ENCODE measurements at places on chromosomes 5 and 9. TPM values are rescaled to one million over a fixed set of nuclear protein-coding genes. Genes with fewer than 3 reads are reported as not detected.

The SLC36A2 gene
- not detected for total RNA-seq

The ENTR1 gene
- total RNA-seq, result 28.9 TPM

The FTMT gene
- total RNA-seq, result not detected

The PKD2L2 gene
- total RNA-seq, result not detected

The PDZD2 gene
- total RNA-seq, result 29.8 TPM

The IRX1 gene
- not detected for total RNA-seq

The NR4A3 gene
- total RNA-seq, result 39.3 TPM

The CLK4 gene
- total RNA-seq, result 40.1 TPM

The SLC34A1 gene
- total RNA-seq, result not detected

The OR1L4 gene
- total RNA-seq, result not detected

The BASP1 gene
- 21.5 TPM for total RNA-seq

The TMEM232 gene
- 23.6 TPM for total RNA-seq

The LCN12 gene
- total RNA-seq, result 13.4 TPM

The TSSK1B gene
- total RNA-seq, result 0.08 TPM

The IGFBPL1 gene
- not detected for total RNA-seq

The CD72 gene
- 0.28 TPM for total RNA-seq

The GLDC gene
- not detected for total RNA-seq

The LHX6 gene
- total RNA-seq, result 0.46 TPM

The SPATA31E1 gene
- not detected for total RNA-seq

The KIAA1191 gene
- total RNA-seq, result 101 TPM

The GFPT2 gene
- total RNA-seq, result 67.5 TPM

The CEP72 gene
- 4.3 TPM for total RNA-seq

Measured in ovary (tissue), 10 donors.